GM19239 (cell line): ENCODE measurements at places on chromosomes 4 and X.

DNA sequence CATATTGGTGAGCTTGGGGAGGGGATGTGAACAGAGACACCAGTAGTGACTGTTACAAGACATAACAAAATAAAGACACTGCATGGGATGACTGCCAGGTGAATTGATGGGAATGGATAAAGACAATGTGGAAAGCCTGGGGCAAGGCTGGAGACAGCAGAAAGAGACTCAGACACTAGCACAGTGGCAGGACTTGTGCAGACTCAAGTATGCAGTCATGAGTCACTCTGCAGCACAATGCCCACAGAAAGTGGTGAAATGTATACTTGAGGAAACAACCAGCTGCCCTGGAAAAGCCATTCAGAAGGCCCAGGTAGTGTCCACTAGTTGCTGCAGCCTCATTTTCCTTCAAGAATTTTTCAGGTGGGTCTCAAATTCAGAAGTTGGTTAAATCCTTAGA lies 452.3 kb downstream of the MID1IP1 start:
- no peak for DNase-seq

DNA sequence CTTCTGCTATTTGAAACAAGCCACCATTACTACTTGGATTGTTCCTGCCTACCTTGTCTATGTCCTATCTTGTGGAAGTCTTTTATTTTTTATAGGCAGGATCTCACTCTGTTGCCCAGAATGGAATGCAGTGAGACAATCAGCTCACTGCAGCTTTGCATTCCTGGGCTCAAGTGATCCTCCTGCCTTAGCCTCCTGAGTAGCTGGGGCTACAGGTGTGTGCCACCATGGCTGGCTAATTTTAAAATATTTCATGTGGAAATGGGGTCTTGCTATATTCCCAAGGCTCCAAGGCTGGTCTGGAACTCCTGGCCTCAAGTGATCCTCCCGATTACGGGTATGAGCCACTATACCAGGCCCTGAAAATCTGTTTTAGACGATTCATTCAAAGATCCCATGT lies 7.6 kb downstream of the RPS3A start:
- no peak for DNase-seq

- DNase-seq, result no peak
Observed at GRCh38 chrX:16484338-16484737, 165.6 kb upstream of the S100G start.

GRCh38 chrX:17829566-17829965 lies 31.5 kb downstream of the RAI2 start:
- DNase-seq, result no peak

DNA sequence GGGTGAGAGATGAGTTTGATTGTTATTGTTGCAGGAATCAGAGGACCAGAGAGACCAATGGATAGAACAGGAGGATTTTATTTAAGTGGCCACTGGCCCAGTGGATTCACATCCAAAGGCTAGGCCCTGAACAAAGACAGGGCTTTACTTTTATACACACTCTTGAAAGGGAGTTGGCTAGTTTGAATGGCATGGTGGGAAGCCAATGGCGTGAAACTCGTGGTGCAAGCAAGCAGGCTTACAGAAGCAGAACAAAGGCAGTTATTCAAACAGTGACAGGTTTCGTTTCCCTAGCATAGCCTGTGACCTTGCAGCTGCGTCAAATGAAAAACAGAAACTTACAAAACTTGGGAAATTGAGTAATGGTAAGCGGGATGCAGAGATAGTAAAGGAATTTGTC lies 110.2 kb upstream of the PRDX4 start:
- no peak for DNase-seq

DNA sequence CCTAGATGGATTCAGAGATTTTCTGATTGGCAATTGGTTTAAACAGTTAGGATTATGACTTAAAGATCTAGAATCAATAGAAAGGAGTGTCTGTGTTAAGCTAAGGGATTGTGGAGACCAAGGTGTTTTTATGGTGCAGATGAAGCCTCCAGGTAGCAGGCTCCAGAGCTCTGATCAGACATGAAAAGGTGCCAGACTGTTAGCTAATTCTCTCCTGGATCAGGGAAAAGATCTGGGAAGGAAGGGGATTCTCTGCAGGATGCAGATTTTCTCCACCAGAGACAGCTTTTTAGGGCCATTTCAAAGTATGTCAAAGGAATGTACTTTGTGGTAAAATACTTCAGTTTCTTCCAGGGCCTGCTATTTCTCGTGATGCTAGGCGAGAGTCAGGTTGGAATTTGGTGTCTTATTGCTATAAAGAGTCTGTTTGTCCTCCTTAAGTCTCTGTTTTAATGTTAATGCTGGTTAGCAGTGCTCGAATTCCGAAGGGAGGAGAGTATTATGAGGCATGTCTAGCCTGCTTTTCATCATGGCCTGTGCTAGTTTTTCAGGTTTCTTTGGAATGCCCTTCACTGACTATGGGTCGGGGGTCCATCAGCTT lies 12.0 kb upstream of the GPR78 start:
- DNase-seq, result no peak

DNA sequence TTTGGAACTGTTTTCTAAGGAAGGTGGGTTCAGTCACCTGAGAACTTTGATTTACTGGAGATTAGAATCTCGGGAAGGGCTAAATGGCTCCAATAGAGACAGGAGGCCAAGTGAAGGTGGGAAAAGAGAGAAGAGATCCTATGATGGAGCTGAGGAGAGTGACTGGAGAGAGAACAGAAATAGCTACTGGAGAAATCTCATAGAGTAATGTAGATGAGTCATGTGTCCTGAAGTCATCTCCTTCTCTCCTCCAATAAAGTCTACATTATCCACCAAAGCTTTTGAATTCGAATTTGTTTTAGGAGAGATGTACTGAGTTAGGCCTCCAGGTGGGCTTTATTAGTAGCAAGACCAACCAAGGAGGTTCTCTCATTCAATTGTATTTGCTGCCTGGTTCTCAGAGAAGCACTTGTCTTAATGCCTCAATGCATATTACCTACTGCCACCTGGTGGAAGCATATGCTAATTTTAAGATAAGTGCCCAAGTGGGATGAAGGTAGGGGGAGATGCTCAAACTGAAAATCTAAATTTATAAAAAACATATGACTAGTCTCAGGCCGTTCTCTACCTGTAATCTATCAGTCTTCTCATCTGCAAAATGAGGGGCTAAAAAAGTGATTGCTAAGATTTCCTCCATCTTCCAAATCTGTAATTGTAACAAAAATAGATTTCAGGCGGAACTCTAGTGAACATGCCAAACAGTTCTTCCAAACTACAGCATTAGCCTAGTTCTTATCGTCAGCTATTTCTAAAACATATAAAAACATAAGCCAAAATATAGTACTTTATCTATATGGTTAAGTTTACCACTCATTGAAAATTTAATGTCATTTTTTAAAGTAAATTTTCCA lies 24.4 kb downstream of the TXK start:
- DNase-seq, result no peak

GRCh38 chr4:121674696-121675095 lies 22.1 kb downstream of the ANXA5 start:
- DNase-seq, result no peak

GRCh38 chr4:183571350-183571941 lies 66.6 kb downstream of the ING2 start:
- DNase-seq, result no peak

GRCh38 chrX:96211953-96212352 lies 472.7 kb upstream of the DIAPH2 start:
- DNase-seq, result no peak

DNA sequence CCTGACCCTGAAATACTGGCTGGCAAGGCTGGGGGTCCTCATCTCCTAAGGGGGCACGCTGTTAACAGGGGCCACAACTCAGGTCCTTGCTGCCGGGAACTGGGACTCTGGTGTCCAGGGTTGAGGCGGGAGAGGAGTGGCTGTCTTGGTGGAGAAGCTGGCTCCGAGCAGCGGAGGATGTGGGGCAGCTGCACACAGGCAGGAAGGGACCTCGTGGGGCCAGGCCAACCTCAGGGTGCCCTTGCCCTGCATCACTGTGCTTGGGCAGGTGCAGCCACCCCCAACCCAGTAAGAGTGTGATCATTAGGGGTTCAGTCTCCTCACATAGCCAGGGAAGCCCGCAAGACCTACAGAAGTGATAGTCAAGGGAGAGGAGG lies 12.6 kb upstream of the PDE6B start:
- DNase-seq, result no peak

GRCh38 chr4:77240469-77241066 lies 83.6 kb downstream of the CCNG2 start:
- peak; percentile 65 for DNase-seq
